ENCODE measurements at places on chromosomes 2 and 18.
A peak's percentile ranks its signal among the peaks of the same experiment; 100 is the strongest.

DNA sequence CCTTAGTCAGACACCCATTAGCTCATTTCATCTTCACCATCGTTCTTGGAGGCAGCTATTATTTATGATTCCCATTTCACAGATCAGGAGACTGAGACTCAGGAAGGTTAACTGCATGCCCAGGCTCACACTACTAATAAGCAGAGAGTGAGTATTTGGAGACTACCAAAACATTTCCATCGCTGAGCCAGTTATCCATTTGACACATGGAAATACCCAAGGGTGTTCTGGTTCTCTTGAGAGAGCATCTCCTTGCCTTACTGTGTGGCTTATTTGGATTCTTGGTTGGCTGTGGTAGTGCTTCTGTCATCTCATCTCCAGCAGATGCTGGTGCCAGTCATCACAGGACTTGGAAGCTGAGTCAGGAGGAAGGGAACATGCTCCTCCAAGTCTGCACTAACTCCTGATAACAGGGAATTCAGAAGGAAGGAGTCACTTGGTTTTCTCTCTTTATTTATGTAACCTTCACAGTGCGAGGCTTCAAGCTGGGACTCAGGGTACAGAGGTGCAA, 55.2 kb downstream of the RASGRP3 start:
- DNase-seq: no peak

DNA sequence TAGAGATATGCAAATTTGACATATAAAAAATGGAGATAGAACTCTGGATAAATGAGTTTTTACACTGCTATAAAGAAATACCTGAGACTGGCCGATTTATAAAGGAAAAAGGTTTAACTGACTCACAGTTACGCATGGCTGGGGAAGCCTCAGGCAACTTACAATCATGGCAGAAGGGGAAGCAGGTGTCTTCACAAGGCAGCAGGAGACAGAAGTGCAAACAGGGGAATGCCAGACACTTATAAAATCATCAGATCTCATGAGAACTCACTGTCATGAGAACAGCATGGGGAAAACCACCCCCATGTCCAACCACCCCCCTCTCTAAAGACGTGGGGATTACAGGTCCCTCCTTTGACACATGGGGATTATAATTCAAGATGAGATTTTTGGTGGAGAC, 1540.2 kb upstream of the SLC39A10 start:
- DNase-seq: no peak

- DNase-seq: no peak
Observed at GRCh38 chr18:6613581-6613980, 115.9 kb upstream of the ARHGAP28 start.

DNA sequence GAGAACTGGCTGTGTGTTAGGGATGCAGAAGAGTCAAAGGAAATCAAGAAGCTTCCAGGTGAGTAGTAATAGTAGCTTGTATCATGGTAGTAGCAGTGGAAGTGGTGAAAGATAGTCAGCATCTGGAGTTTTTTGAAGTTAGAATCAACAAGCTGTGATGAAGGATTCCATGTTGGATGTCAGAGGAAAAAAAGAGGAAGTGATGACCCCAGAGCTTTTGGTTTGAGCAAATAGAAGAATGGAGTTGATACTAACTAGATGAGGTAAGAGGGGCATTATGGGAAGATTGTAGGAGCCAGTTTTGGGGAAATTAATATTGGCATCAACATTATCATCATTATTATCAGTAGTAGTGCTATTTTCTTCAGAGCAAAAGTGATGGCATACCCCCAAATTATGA, 542.2 kb downstream of the XIRP2 start:
- DNase-seq: no peak

GRCh38 chr2:31082002-31082401, 56.2 kb downstream of the GALNT14 start:
- no peak for DNase-seq

DNA sequence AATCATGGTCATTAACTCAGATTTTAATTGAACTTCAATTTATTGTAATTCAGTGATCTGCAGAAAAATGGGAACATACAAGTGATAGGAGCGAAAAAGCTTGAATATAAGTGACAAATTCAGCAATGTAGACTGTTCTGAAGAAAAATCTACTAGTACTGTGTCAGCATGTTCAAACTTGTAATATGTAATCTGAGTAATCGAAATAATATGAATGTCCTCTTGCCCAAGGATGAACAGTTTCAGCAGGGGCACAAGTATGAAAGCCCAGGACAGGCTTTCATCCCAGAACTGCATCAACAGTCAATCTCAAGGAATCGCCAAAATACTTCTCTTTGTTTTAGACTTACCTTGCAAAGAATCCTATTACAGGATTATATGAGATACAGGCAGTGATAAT, 1110.5 kb downstream of the LRP1B start:
- DNase-seq: no peak

GRCh38 chr2:41736105-41736567, 311.7 kb upstream of the PKDCC start:
- no peak for DNase-seq

GRCh38 chr2:187422282-187422681, 25.8 kb downstream of the CALCRL start:
- DNase-seq: no peak

DNA sequence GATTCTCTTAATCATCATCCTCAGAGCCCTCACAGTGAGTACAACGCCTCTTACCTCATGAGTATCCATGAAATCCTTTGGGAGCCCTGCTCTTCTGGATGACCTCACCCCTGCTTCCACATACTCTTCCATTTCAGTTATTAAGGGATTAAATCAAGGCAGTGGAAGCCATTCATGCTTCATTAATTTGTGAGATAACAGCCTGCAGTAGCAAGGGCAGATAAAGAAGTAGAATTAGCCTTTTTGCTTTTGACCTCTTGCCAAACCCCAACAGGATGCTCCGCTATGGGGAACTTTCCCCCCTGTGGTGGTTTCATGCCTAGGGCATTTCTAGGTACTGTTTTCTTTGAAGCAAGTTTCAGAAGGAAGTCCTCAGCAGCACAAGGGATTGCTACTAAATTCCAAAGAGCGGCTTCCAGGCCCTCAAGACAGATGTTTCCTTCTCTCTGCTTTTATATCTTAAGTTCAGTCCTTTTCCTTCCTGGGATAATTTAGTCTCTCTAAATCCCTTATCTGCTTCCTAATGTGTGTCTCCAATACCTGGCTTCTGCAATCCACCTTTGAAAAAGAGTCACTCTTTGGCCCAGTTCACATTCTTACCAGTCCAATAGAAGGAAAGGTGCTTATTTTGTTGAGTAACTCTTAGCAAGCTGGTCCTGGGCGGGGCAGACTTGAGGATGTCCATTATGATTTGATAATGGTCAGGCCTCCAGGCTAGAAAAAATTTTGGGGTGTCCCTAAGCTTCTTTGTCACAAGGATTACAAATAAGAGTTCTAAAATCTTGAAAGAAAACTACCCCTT, 76.9 kb downstream of the MYO1B start:
- peak; percentile 79 for DNase-seq

GRCh38 chr2:118049140-118049815, 35.4 kb upstream of the CCDC93 start:
- no peak for DNase-seq

GRCh38 chr2:174145827-174146226, 102.5 kb downstream of the OLA1 start:
- DNase-seq: no peak

DNA sequence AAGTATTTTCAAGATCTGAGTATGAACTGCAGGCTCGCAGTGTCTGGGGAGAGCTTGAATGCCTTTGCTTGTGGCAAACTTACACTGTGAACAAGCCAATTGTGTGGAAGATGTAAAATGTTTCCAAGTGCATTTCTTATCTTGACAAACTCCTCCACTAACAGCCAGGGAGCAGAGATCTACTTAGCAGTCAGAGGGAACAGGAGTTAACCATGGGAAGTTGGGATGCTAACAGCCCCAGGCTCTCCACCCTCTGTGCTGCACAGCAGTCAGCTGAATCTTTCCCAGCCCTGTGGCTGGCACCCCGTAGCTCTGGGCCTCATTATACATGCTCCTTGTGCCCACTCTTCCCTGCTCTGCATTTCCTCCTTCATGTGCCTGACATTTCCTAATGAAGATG, 450.2 kb downstream of the TSN start:
- DNase-seq: no peak

- no peak for DNase-seq
Observed at GRCh38 chr18:9016633-9017166, 85.8 kb upstream of the NDUFV2 start.

GRCh38 chr2:237697586-237698357, 70.4 kb downstream of the LRRFIP1 start:
- no peak for DNase-seq

DNA sequence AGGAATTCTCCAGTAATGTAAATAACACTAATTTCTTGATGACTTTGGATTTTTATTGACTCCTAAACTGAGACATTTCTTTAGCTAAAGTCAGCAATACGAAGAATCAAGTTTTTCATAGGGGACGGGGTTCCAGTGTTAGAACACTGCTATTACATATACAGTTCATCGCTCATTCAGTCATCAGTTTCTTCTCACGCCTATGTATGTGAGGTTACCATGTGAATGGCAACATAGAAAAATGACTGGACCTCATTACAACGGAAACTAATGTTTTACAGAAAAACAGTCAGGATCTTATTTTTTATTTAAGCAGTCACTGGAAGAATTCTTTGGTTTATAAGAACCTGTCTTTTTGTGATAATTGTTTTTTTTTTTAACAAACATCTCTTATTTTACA, 56.4 kb downstream of the THADA start:
- no peak for DNase-seq

- DNase-seq: no peak
Observed at GRCh38 chr2:105932582-105932981, 187.9 kb downstream of the NCK2 start.

DNA sequence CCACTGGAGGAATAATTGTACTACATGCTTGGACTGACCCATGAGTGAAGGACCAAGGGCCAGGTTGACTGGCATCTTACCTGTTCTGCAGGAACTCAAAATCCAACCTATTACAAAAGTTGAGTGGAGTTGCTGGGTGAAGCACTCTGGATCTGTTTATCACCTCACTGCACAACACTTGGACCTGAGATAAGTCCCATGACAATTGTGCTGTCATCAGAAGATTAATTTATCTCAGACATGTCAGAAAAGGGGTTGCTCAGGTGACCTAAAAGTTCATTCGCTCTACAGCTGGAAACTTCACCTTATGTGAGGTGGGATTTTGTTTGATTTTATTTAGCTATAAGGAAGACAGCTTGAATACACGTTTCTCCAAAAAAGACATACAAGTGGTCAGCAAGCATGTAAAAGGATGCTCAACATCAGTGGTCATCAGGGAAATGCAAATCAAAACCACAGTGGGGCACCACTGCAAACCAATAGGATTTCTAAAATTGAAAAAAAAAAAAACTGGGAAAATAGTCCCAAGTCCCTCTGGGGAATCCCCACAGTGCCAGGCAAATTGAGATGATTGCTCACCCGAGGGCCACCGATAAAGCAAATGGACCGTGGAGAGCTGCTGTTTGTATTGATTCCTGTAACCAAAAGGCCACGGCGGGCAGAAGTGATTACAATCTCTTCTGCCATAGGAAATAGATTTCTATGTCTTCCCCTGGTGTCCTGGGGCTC, 65.8 kb upstream of the SLC35F5 start:
- DNase-seq: no peak

DNA sequence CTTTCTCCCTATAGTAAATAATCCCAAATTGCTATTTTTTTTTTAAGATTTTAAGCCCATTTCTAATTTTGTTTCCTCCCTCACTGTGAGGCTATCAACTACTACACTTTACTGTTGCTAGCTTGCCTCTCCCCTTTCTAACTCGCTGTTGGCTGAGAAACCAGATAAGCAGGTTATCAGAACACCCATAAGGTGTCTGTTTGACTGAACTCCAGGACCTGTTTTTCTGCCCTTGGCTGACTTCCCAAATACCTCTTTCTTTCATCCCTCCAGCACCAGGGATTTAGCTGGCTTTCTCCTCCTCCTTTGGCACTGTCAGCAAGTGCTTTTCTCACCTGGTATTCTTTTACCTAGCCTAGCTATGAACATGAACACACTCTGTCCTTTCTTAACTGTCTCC, 11.1 kb downstream of the TRAK2 start:
- no peak for DNase-seq

Measured in non-pigmented ciliary epithelial cell (primary cell).